ENCODE measurements at places on chromosomes 12 and 14.

DNA sequence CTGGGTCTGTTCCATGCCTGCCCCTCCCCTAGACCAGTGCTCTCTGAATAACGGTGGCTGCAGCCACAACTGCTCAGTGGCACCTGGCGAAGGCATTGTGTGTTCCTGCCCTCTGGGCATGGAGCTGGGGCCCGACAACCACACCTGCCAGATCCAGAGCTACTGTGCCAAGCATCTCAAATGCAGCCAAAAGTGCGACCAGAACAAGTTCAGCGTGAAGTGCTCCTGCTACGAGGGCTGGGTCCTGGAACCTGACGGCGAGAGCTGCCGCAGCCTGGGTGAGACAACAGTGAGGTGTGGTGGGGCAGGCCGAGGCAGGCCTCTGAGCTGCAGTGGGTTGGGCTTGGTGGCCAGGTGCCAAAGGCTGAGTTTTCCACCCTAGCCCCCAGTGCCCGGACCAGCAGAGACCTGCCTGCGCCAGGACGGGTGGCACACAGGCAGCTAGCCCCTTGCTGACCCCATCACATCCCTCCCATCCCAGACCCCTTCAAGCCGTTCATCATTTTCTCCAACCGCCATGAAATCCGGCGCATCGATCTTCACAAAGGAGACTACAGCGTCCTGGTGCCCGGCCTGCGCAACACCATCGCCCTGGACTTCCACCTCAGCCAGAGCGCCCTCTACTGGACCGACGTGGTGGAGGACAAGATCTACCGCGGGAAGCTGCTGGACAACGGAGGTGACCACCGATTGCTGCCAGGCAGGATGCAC is 28.2 kb upstream of the LRP1-AS start:
- DNase-seq, result peak; percentile 77

DNA sequence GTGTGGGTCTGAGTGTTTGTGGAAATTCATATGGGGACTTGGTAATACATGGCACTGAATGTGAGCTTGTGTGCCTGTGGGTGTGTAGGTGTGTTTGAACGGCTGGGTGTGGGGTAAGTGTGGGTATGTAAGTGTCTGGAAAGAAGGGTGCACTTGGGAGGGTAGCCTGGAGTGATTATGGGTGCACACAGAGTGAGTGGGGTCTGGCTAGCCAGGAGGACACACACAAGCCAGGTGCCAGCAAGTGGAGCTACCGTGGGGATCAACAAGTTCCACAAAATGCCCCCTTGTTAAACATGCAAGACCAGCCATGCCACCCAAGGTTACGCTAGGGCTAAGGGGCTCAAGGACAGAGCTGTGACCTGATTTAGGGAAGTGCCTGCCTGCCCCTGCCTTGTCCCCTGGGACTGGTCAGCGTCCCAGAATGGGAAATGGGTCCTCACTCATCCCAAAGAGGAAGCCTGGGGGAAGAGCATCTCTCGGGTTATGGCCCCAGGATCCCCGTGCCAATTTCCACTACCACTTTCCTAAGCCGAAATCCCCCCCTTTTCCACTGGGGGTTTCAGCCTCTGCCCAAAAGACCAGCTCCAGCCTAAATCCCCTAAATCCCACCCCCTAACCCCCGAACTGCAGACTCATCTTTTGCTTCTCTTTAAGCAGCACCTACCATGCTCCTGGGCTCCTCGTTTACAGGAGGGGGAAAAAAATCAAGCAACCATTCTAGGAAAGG is 118.6 kb downstream of the DICER1 start:
- no peak for DNase-seq

- DNase-seq, result peak; percentile 29
Observed at GRCh38 chr12:113221997-113222729, 899 bp downstream of the TPCN1 start.

- no peak for DNase-seq
Observed at GRCh38 chr12:111166779-111167540, 201.9 kb downstream of the PHETA1 start.

- no peak for DNase-seq
Observed at GRCh38 chr14:103107941-103108748, 13.6 kb downstream of the EXOC3L4 start.

DNA sequence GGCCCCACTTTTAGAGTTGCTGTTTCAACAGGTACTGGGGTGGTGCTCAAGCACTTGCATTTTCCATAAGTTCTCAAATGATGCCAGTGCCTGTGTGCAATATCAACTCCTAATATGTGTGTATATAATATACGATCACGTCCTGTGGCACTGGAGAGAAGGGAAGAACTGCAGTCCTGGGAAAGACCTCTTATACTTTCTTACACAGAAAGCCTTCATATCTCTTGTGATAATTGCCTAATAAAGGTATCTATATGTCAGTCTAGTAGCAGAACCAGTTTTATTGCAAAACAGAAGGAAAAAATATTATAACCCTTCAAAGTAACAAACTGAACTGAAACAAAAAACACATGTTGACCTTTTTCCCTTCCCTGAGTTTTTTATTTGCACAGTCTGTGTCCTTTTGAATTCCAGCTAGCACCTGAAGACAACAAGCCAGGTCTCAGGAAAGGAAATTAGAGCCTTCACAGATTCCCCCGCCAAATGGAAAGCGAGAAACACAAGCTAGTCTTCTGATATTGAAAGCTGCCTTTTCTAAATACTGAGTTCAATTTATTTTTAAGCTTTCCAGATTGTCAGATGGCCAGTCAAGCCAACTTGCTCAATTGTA is 44.4 kb downstream of the IGF1 start:
- DNase-seq, result no peak

- no peak for DNase-seq
Observed at GRCh38 chr12:29639893-29640495, 142.5 kb upstream of the OVCH1 start.

DNA sequence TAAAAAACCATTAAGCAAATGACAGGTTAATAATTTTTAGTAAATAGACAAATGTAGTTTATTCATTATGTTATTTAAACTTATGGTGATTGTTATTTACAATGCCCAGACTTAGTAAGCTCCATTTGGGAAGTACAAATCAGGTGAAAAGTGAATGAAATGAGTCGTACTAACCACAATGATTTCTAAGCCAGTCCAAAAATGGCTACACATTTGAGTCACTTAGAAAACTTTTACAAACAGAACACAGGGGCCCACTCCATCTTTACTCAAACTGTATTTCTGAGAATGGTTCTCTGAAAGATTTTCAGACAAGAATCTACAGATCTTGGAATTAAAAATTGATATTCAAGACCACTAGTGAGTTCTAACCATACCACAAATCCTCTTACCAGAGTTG is 653.3 kb upstream of the MIS18BP1 start:
- DNase-seq, result no peak

DNA sequence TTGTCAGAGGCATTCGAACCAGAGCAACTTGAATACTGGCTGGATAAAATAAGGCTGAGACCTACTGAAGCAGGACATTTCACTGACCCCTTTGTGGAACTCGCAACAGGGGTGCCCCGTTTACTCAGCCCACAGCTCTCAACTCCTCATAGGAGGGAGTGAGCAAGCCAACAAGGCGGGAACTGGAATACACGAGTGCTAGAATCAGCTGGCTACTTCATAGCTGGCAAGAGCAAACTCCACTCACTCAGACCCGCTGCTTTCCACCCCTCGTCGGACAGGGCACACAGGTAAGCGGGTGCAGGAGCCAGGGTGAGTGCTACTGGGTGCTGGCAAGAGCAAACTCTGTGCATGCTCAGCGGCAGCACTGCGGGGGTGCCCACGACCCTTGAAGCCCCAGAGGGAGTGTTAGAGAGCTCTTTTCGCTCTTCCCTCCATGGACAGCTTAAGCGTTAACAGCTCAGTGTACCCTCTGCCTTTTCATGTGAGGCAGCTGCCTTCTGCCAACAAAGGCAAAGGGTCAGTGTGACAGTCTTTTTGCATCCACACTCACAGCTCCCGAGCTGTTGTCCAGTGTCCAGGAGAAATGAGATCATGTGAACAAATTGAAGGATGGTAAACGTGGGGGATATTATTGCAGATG is 15.7 kb downstream of the CAPZA3 start:
- no peak for DNase-seq

- no peak for DNase-seq
Observed at GRCh38 chr12:132066345-132066685, 77.8 kb downstream of the DDX51 start.

- peak; percentile 58 for DNase-seq
Observed at GRCh38 chr14:94110552-94111181, at the start of gene IFI27. TSS of gene IFI27 (plus strand) at chr14:94110736.

DNA sequence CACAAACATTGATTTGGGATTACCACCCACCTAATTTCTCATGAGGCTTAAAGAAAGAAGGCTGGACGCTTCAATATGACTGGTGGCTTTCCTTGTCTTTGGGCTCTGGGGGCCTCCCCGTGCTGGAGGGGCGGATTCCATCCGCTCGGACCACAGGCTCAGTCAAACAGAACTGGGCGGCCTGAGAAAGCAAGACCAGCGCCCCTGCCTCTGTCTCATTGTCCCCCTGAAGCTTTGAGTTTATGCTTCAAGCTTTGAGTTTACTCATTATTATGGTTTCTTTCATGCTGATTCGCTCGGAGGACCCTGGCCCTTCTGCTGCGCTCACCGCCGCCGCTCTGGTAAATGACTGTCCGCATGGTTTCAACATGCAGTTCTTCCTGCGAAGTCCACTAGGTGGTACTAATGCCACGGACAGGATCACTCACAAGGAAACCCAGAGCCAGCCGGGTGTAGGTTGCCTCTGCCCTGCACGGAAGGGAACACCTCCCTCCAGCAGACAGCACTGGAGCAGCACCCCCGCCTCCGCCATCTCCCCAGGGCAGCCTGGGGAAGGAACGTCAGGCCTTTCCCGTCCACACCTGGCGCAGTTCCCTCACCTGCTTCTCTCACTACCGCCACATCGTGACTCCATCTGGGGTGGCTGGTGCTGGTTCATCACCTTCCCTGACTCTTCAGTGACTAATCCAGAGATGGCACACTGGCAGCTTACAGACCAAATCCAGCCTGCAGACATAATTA is 13.2 kb upstream of the TIGAR start:
- DNase-seq, result peak; percentile 41

DNA sequence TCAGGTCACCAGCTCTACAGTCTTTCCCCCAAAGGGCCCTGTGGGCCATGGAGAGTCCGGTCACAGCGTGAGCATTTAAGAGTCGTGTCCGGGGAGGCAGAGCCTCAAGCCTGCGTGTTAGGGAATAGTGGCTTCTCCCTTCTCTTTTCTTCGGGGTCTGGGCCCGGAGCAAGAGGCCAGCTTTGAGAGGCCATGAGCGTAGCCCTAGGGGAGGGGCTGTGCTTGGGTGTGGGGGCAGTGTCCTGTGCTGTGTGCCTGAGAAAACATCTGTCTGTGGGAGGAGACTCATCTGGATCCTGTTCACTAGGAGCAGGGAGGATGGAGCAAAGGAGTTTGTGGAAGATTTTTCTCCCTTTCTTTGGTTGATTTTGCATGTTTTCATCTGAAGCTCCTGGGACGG is 5.3 kb downstream of the LRP1-AS start:
- no peak for DNase-seq

DNA sequence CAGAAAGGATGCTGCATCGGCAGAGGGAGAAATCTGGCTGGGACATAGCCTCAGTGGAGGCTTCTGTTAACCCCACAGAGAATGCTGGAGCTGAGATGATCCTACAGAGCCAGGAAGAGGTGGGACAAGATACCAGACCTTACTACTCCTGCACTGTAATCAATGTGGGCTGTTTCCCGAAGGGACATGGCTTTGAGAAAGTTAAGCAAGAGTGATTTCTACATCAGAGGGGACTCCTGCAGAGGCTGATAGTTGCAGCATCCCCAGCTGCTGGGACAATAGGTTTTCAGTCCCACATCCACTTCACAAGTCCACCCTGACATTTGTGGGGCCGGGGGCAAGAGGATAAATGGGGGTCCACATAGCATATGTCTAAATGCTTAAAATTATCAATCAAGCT is 22.5 kb upstream of the CMKLR1 start:
- no peak for DNase-seq

- DNase-seq, result no peak
Observed at GRCh38 chr14:34165847-34166350, 215.0 kb upstream of the EGLN3 start.

DNA sequence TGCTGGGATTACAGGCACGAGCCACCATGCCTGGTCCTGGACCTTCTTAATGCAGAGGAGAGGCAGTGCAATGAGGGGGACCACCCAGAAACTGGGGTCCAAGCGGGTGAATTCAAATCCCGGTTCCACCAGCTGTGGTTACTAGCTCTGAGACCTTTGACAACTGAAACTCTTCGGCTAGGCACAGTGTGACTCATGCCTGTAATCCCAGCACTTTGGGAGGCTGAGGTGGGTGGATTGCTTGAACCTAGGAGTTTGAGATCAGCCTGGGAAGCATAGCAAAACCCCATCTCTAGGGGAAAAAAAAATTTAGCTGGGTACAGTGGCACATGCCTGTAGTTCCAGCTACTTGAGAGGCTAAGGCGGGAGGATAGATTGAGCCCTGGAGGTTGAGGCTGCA is 5.0 kb upstream of the CD4 start:
- DNase-seq, result no peak

DNA sequence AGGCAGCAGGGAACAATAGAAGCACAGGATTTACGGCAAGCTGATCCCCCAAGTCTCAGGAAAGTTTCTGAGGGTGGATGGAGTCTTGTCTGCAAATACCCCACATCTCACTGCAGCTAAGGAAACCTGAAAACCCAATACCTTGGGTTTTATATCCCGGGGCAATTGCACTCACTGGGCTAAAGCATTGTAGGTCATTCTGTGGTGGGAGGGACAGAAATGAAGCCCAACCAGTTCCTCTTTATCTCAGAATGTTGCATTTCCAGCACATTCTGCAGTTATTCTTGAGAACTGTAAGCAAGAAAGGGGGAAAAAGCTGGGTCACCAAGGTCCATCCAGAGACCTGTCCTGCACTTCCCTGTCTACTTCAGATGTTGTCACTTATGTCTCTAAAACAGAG is 39.8 kb downstream of the C12orf42 start:
- DNase-seq, result no peak

Data from erythroblast (primary cell).